Activated naive CD4-positive, alpha-beta T cell treated with anti-CD3 and anti-CD28 coated beads, Interleukin-2, amount 50 U/mL, for 72 hours (primary cell): ENCODE measurements at places on chromosomes 1 and 21.

- no peak for DNase-seq
Observed at GRCh38 chr1:5757187-5757805, 234.9 kb downstream of the NPHP4 start.

DNA sequence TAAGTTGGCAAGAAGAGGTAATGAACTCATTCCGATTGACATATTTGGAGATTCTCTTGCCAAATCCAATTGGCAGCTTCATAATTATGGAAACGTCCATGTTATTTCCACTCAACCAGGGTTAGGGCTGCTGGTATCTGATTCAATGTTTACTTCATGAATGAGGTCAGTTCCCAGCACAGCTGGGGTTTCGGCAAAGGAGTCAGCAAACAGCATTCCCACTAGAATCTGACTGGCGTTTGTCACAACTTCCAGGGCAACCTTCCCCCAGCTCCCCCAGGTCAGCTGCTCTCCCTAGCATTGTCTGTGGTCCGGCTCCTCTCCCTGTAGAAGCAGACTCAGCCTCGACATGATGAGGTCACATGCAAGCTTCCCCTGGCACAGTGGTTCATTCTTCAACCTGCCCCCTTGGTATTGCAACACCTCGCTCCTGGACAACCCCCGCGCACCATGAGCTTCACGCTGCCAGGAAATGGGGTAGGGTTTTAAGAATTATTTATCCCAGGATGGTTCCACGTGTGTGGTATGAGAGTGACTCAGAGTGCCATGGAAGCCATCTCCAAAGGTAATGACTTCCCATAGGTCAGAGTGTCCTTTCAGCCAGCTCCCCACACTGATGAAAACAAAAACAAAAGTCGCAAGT, 100.7 kb upstream of the SLC25A33 start:
- no peak for DNase-seq

GRCh38 chr1:82377201-82377884, 576.6 kb downstream of the ADGRL2 start:
- no peak for DNase-seq

- DNase-seq = no peak
Observed at GRCh38 chr1:119139857-119140176, 636 bp downstream of the WARS2 start.

GRCh38 chr1:197675583-197676208, 99.6 kb downstream of the DENND1B start:
- DNase-seq = no peak
